D721Med (cell line): ENCODE measurements at places on chromosomes 16 and 17.

DNA sequence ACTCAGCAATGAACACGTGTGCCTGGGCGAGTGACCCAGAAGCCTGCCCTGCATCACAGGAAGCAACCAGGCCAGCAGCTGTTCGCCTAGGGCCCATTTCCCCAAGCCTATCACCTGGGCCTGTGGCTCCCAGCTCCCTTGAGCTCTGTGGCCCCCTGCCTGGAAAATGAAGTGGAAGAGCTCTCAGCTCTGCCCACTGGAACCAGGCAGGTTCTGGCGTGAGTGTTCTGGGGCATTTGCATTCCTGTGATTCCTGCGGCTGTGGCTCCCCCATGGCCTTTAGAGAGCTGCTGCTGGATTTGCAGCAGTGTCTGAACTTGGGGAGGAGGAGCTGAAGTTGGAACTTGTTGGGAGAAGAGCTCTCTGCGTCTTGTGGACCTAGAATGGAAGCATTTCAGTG, 22.8 kb downstream of the PGS1 start:
- no peak for DNase-seq

DNA sequence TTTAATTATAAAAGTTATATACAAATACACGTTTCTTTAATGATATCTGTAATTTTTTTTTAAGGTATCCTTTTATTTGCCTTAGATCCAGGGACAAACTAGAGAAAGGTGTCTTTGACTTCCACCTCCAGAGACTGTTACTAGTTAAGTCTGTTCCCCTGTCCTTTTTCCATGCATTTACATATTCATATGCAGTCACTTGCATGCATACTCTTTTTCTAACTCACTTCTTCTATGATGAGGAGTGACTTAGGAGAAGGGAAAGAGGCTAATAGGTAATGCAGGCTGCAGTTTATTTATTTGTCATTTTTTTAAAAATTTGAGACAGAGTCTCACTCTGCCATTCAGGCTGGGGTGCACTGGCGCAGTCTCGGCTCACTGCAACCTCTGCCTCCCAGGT, 60.9 kb downstream of the OMG start:
- no peak for DNase-seq

GRCh38 chr16:22052980-22053379, 39.4 kb upstream of the VWA3A start:
- no peak for DNase-seq

- DNase-seq: no peak
Measured at GRCh38 chr17:51587516-51587915, 327.2 kb downstream of the UTP18 start.

DNA sequence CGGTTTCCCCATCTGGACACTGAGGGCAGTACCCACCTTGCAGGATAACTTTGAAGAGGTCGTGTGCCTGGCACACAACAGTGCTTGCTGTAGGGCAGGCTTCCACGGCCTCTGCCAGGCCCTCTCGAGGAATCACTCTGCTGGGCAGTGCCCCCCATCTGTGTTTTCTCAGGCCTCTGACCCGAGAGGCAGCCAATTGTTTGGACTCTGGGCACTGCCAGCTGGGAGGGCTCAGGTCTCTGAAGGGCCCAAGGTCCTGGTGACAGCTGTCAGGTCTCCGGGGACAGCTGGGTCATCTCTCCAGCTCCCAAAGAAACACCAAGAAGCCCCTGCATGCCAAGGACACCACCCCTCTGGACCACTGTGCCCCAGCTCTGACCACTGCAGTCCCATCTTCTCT, 1.0 kb upstream of the RAB26 start:
- DNase-seq: no peak

DNA sequence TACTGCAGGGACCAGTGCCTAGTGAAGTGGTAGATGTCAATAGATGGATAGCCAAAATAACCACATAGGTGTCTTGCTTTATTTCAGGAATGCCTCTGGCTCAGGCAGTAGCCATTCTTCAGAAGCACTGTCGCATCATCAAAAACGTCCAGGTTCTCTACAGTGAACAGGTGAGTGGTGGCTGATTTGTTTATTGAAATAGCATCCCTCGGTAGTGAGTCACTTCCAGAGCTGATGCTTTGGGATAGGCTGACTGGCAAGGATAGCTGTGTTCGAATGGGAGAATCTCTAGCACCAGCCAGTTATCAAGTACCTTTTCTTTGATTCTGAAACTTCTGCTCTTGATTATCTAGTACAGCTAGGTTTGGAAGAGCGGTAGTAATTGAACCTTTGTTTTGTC, 10.3 kb downstream of the PHAF1 start:
- DNase-seq: no peak

DNA sequence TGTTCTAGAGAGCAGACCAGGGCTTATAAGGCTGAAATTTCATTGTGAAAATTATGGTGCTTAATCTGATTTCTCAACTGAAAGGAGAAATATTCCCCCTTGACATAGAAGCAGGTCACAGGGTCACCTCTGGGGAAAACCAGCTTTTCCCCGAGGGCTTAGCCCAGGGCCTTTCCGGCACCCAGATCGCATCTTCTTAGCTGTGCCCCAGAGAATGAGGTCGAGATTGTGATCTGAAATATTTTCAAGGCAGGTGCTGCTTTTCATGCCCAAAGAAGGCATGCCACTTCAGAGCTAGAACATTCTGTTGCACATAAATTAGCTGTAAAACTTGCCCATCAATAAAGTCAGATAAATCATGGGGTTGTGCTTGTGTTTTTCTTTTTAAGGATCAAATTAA, 25.4 kb upstream of the ARHGAP17 start:
- DNase-seq: no peak

DNA sequence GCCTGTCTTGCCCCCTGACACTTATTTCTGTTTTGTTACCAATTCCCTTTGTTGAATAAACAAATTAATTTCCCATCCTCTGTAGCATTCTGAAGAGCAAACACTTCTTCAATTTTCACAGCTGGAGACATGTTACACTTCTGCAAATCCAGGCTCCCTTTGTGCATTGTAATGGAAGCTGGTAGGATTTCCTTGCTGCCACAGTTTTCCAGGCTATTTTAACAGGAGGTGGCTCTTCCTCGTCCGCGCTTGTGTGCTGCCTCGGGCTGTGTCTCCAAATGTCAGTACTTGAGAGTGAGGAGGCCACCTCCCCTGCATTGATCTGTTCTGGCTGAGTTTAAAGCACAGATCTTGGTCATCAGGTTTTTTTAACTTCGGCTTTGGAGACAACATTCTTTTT, 40.0 kb downstream of the SOST start:
- DNase-seq: no peak

DNA sequence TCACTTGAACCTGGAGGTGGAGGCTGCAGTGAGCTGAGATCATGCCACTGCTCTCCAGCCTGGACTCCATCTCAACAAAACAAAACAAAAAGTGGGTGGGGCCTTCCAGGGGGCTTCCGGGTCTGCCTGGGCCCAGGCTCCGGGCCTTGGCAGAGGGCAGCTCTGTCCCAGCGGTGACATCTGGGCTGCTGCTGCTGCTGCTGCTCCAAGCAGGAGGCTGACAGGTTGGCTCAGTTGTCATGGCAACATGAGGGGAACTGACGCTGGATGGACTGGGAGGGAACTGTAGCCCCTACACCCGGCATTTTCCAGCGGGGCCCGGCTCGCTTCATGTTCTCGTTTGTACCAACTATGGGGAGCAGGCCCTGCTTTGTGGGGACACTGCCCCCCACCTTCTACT, 4.0 kb downstream of the BAIAP3 start:
- DNase-seq: no peak

GRCh38 chr17:4006165-4006589, 41.9 kb upstream of the ATP2A3 start:
- no peak for DNase-seq

DNA sequence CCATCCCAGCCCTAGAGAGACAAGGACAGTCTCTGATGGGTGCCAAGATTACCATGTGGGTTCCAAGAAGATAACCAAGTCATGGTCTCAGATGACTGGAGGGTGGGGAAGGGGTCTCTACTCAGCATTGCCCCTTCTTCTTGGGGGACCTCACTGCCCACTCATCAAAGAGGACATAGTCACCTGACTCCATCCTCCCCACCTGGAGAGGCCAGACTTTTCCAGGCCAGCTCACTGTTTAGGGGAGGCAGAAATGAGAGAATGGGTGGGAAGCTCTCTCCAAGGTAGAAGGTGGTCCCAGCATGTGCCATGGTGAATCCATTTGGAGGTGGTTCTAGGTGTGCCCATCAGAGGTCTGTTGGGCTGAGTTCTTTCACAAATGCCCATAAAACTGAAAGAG, 20.7 kb upstream of the IL21R start:
- no peak for DNase-seq

DNA sequence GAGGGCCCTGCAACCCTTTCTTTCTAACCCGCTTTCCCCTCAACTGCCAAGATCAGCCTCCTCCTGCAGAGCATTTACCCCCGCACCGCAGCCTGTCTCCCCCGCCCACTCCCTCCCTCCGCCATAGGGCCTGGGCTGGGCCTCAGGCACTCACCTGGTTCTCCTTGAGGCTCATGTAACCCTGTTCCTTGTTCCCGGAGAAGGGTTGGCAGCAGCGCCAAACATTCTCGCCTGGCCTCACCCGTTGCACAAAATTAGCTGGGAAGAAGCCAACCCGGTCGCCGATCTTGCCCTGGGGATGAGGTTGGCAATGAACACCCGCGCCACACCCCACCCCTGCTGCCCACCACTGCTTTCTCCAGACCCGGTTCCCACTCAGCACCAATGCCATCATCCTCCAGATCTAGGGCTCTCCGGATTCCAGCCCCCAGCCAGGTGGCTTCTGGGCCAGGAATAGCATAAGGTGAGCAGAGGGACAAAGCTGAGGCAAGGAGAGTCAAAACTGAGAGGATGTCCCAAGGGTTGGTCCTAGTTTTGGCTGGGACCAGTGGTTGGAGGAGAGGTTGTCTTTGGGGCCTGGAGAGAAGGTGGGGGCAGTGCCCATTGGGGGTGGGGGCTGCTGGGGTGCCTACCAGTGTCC, 12.8 kb downstream of the STAC2 start:
- no peak for DNase-seq
